ENCODE measurements at places on chromosomes 4 and X. TPM values are rescaled to one million over a fixed set of nuclear protein-coding genes. Genes with fewer than 3 reads are reported as not detected.

GRCh38 chr4:131551306-131551705 lies 1597.8 kb upstream of the PCDH10 start:
- no peak for DNase-seq

GRCh38 chr4:100294356-100294755 lies 104.1 kb upstream of the DDIT4L start:
- DNase-seq, result no peak

GRCh38 chr4:141801558-141801957 lies 165.2 kb downstream of the IL15 start:
- no peak for DNase-seq

DNA sequence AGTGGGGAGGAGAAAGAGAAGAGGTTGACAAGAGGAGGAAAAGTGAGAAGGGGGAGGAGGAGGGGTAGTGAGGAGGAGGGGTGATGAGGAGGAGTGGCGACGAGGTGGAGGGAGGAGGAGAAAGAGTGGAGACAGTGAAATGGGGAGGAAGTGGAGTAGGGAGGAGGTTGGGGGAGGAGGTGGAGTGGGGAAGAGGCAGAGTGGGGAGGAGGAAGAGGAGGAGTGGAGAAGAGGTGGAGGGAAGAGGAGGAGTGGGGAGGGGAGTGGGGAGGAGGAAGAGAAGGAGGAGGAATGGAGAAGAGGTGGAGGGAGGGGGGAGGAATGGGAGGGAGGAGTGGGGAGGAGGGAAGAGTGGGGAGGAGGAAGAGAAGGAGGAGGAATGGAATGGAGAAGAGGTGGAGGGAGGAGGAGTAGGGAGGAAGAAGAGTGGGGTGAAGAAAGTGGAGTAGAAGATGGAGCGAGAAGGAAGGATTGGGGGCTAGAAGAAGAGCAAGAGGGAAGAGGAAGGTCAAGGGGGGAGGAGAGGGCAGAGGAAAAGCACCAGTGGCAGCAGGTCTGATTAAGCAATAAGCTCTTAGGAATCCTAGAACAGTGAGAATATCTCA lies 50.0 kb upstream of the MTNR1A start:
- no peak for DNase-seq

DNA sequence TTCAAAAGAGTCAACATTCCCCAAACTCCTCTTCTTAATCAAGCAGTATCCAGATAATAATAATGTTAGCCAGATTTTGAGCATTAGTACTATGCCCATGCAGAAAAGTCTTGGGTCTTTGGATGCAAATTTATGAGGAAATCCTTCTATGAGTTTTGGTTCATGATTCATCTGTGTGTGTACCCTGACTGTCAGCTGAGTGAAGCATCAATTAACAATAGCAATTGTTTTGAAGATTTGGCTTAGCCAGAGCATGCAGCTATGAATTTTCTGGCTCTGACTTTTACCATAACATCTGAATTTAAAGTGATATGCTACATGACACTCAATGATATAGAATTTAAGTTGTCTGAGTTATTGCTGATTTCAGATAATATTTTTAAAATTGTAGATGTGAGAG lies 145.8 kb downstream of the KLHL4 start:
- DNase-seq, result no peak

DNA sequence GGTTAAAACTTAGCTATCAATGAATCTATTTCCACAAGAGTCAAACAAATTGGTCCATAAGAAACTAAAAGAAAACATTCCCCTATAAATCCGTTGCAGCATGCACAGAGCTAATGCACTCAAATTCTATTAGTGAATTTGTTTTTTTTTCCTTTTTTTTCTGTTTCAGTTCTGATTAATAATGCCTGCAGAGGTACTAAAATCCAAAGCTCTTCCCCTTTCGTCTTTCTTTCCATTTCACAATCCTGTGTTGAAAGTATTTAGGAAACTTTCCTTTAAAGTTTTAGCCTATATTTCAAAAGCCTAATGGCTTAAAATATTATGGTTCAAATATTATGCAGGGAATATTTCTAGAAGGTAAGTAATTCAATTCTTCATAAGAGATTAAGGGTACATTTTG lies 45.9 kb upstream of the VEGFD start:
- DNase-seq, result no peak

DNA sequence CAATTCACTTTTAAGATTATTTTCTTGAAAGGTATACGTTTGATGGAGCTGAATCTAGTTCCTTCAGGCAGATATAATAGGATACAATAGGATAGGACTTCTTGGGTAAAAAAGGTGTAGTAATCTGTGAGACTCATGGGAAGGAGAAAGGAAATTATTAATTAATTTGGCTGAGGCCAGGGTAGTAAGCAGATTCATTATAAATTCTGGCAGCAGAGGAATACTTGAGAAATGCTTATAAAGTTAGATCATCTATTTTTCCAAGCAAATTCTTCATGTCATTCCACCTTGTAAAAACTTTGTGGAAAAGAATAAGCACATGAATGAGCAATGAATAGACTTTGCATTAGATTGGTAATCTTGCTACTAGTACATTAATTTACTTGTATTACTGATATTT lies 46.9 kb downstream of the GYPE start:
- DNase-seq, result no peak

GRCh38 chr4:140557831-140558435 lies 10.8 kb downstream of the UCP1 start:
- no peak for DNase-seq

- no peak for DNase-seq
Measured at GRCh38 chrX:12480956-12481355, 310.3 kb upstream of the PRPS2 start.

DNA sequence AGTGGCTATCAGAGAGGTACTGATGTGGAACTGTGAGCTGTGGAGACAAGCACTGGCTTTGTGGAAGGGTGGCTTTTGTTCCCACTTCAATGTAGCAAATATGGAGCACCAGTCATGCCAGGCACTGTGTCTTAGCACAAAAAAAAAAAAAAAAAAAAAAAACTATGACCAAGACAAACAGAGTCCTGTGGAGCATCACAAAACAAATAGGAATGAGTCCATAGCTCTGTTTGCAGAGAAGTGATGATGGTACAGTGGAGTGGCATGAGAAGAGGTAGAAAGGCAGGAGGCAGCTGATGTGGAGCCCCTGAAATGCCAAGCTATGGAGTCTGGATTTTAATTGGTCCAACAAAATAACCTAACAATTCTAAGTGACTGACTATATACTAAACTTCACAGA lies 116.9 kb downstream of the RAB28 start:
- DNase-seq, result no peak

DNA sequence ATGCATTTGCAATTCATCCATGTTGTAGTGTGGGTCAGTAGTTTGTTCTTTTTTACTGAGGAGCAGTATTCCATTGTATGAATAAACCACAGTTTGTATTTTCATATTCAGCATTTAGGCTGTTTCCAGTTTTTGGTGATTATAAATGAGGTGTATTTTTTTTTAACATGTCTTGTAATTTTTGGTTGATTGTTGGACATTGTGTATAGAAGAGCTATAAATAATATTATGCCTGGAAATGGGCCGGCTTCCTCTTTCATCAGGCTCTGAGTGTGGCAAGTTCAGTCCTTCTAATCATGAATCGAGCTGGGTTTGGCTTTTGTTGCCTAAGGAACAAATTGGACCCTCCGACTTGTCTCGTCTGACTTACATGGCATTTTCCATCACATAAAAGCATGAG lies 115.7 kb downstream of the PSAPL1 start:
- DNase-seq, result no peak

DNA sequence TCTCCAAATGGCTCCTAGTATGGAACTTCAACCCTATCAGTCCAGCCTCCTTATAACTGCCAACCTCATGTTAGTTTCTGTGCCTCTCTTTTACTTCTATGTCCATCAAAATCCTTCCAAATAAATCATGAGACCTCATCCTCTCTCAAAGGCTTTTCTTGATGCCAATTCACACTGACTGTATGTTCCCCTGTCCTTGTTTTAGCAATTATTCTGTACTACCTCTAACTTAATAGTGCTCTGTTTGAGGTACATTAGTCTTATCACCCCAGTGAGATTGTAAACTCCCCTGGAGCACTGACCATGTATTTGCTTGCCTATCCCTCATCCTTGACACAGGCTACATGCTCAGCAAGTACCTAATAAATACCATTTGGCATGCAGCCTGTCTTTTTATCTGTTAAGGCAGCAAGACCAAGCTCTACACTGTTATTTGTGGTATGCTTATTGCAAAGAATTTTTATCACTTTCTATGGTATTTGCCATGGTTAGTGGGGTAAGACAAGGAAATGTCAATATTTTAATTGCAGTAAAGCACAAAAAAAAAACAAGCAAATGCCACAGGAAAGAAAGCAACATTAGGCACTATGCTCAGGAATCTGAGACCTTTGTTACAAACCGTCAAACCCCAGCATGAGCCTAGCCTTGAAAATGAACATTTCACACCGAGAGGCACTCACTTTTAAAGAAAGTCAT lies 119.2 kb downstream of the SMARCA1 start:
- DNase-seq, result no peak

DNA sequence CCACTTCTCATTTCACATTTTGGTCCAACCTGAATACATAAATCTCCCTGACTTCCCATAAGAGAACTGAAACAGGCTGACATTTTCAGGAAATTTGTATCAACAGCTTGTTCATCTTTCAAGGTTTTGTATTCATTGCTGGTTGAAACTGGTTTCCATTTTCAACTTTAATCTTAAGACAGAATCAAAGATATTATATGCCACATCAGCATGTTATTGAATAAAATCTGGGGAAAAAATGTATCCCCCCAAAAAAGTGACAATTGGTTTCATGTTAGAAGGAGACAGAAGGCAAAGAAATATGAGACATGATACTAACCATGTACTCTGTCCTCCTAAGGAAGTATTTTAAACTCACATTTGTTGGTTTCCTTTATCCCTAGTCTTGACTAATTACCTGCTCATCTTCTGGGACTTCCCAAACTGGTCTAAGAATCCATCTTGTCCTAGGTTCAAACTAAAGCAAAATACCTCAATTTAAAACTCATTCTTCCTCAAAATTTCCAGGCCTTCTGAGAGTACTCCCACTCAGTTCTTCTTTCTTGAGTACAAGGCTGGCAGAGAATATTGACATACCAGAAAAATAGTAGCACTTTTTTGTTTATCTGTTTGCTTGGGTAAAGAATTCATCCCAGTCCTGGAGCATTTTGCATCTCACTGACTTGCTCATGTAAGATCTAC lies 3.1 kb upstream of the ANTXR2 start:
- DNase-seq, result no peak

ERVMER34-1 gene
- 0.39 TPM for total RNA-seq

PRR32 gene
- not detected for total RNA-seq

COX7B2 gene
- not detected for total RNA-seq

NBDY gene
- total RNA-seq, result 53.1 TPM

KLHL13 gene
- 46.3 TPM for total RNA-seq

CLTRN gene
- total RNA-seq, result not detected

PDLIM3 gene
- 0.66 TPM for total RNA-seq

TMEM144 gene
- total RNA-seq, result 2.2 TPM

Measured in A673 (cell line).